Dorsolateral prefrontal cortex (tissue), 122 donors: ENCODE measurements at places on chromosomes 1 and 21.
A peak's percentile ranks its signal among the peaks of the same experiment; 100 is the strongest.

DNA sequence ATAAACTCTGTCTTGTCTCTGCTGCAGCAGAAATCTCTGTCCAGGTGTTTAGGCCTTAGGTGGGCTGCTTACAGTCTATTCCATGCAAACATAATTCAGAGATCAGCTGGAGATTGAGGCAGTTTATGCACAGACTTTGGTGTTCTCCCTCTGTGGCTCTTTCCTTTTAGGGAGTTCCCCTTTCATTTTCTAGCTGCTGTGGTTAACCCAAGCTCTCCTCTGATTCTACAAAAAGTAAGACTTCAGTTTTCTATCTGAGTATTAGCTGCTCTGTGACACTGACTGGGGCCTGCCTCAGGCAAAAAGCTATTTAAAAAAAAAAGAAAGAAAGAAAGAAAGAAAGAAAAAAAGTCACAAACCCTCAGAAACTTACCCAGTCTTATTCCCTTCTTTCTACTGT, 211.1 kb downstream of the CAMTA1 start:
- DNase-seq, result no peak

DNA sequence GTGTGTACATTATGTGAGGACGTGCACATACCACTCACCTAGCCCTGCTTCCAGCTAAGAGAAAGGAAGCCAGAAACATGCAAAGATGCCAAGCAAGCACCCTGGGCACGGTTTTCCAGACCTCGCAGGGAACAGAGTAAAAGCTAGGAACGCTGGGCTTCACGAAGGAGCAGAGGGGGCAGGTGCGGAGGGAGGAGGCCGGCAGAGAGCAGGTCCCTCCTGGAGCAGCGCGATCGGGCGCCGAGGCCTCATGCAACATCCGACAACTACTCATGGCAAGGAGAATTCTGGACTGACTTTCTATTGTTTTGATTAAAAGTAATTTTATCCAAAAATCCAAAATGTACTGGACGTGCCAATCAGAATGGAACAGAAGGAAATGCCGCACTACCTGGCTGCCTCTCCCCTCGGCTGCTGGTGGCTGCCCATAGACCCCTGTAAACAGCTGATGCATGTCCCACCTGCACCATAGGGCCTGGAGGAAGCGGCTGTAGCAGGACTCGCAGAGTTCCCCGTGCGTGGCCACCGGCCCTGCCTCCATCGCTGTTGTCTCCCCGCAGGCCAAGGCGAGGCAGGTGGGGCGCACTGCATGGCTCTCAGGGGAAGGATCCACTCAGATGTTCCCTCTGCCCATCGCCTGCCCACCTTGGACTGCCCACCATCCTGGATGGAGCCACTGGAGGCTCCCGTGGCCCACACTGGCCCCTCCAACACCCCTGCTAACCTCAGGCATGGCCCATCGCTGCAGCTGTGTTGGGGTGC, 93.5 kb downstream of the WDR4 start:
- DNase-seq, result no peak

DNA sequence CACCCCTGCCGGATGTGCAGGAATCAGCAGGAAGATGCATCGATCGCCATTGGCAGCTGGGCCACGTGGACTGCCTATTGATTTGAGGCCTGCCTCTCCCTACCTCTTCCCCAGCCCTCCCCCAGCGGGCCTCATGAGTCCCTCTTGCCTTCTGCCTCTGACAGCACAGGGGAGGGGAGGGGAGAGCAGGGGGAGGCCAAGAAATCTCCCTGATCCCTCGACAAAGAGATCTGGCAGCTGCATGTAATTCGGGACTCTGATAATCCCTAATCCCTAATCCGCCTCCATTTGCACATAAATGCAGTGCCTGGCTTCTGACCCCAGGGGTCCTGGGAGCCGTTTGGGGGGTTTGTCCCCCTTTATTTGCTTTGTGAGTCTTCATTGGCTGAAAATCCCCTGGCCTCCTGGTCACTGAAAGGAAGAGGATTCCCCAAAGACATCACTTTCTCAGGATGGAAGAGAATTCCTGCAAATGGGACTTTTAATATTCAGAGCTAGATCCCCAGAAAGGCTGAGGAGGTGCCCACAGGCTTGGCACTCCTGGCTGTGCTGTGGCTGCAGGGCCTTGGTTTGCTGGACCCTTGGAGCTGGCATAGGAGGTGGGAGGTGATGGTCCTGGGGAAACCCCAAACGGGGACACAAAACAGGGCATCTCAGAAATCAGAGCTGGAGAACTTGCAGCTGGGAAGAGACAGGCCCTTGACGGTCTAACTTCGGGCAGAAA, 239.4 kb upstream of the POU3F1 start:
- DNase-seq, result no peak

- DNase-seq, result no peak
Observed at GRCh38 chr1:12173631-12174121, 6.9 kb downstream of the TNFRSF1B start.

DNA sequence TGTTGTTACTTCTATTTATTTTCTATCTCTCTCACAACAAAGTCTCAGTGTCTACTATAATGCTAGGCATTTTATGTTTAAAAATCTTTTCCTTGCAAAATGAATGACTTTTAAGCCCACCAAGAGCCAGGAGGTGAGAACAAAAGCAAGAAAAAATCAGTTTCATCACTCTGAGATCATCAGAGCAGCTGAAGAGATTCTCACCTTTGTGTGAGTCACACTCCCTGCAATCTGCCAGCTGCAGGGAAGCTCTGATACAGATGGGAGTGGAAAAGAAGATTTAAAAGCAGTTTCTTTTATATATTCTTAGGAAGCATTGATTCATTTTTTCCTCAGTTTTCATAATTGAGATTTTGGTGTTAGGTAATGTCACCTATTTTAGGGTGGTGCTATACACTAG, 107.6 kb downstream of the LHX9 start:
- no peak for DNase-seq

- DNase-seq, result no peak
Observed at GRCh38 chr1:178599087-178599486, 86.2 kb downstream of the TEX35 start.

DNA sequence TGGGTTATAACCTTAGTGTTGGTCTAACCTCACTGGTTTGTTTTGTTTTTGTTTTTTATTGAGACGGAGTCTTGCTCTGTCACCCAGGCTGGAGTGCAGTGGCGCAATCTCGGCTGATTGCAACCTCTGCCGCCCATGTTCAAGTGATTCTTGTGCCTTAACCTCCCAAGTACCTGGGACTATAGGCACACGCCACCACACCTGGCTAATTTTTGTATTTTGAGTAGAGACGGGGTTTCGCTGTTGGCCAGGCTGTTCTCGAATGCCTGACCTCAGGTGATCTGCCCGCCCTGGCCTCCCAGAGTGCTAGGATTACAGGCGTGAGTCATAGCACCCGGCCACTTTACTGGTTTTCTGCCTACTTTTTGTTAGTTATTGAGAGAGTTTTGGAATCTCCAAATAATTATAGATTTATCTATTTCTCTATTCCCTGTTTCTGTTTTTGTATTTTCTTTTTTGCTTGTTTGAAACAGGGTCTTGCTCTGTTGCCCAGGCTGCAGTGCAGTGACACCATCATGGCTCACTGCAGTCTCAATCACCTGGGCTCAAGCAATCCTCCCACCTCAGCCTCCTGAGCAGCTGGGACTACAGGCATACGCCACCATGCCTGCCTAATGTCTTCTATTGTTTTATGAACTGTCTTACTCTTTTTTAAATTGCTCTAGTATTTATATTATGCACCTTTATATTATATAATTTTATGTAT, 21.4 kb downstream of the SMG7 start:
- DNase-seq, result no peak

- DNase-seq, result no peak
Observed at GRCh38 chr21:18493422-18493821, 89.8 kb upstream of the TMPRSS15 start.

- DNase-seq, result no peak
Observed at GRCh38 chr1:77459881-77460280, 178.1 kb downstream of the AK5 start.

- no peak for DNase-seq
Observed at GRCh38 chr1:8537991-8538390, 220.1 kb downstream of the SLC45A1 start.

GRCh38 chr1:228262475-228262874, 54.6 kb downstream of the OBSCN start:
- no peak for DNase-seq

GRCh38 chr1:37175666-37176215, 141.4 kb upstream of the GRIK3 start:
- no peak for DNase-seq

GRCh38 chr1:237507005-237507404, 383.7 kb downstream of the ZP4 start:
- no peak for DNase-seq

- DNase-seq, result no peak
Observed at GRCh38 chr1:19033515-19033839, 77.0 kb upstream of the IFFO2 start.

- no peak for DNase-seq
Observed at GRCh38 chr1:89552471-89553081, 27.9 kb downstream of the LRRC8B start.

DNA sequence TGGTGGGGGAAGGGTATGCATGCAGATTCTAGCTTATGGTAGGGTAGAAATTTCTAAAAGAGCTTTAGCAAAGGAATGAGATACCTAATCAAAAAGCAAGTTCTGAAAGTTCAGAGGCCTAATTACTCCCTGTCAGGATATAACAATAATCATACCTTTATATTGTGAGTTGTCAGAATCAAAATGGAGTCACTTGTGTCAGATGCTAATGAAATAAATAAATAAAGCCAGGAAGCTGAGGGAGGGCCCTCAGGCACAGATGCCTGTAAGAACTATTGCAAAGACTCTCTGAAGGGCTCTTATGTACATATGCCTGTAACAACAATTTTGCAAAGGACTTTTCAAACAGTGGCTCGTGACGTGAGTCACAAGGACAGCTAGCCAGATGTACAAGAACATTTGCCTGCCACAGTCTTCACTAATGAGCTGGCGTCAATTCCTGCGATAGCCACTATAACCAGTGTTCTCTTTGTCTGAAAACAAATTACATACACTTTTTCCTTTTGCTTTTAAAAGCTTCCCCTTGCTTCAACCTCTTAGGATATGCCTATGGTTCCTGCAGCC, 27.4 kb upstream of the DNASE2B start:
- DNase-seq, result no peak

DNA sequence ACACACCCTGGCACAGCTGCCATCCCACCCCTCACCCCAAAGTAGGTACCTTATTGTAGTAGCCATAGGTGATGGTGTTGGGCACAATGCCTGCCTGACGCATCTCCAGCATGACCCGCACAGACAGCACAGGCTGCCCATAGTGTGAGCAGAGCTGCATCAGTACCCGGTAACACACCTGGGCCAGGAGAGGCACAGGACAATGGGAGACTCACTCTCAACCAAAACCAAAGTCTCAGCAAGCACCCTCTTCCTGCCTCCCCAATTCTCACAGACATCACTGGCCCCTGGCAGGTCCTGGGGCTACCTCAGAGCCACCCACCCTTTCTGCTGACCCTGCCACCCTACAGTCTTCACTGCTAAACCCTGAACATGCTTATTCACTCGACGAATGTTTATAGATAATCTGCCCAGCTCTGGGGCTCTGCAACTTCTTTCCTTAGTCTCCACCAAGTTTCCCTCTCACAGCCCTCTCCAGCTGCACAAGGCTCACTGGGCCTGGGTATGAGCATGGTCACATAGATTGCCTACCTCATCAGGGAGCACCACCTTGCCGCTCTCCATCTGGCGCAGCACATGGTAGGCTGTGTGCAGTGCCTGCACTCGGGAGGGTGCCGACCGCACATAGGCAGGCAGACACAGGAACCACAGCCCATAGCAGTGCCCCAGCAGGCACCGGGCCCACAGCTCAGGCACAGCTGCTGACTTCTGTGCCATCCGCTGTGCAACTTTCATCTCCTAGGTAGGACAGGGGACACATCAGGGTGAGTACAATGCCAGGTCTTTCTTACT, 10.3 kb downstream of the DENND4B start:
- DNase-seq, result peak; percentile 25

DNA sequence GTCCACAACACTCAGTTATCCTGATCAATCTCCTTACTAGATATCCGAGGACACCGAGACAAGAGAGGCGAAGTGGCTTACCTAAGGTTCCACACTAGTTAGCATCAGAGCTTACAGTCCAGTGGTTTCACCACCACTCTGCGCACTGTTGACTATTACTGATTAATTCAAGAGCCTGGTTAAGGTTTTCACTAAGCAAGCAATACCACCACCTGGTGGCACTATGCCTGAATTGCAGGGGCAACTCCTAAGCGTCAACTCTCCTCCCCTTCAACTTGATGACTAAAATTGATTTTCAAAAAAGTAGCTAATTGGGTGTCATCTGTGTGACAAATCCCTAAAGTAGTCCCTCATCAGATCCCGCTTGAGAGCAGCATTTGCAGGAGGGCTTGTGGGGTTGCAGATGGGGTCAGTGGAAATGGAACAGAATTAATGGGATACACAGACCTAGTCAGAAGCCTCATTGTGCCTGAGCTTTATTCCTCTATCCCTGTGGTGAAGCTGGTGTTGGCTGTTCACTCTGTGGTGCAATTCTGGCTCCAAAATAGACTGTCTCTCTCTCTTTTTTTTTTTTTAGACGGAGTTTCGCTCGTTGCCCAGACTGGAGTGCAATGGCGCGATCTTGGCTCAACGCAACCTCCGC, 9.1 kb downstream of the TTC22 start:
- no peak for DNase-seq

DNA sequence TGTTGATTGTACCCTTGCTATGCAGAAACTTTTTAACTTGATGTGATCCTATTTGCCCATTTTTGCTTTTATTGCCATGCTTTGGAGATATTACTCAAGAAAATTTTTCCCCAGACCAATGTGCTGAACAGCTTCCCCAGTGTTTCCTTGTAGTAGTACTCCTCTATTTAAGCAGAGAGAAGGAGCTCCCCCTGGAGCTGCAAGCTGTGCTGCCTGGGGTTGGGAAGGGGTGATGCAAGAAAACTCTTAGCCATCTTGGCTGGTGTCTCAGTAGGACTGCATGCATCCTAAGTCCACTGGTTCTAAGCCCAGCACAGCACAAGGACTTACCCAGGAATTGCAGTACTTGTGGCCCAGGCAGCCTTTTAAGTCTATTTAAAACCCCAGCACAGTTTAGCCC, 121.6 kb downstream of the NTMT2 start:
- DNase-seq, result no peak

DNA sequence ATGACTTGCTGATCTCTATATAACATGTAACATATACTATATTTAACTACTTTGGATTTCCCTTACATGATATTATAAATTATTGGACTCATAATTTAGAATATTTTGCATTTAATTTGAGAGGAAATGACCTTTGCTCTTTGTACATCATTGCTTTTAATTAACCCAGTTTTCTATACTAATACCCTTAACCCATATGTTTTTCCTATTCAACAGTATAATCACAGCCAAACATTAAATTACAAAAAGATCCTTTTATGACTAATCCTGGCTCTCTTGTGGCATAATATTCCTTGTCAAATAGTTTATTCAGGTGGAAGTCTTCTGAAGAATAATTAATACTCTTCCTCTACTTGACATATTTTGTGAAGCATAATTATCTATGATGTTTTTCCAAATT, 56.0 kb upstream of the GPR52 start:
- no peak for DNase-seq

- DNase-seq, result no peak
Observed at GRCh38 chr1:54857746-54858561, 29.0 kb downstream of the DHCR24 start.

DNA sequence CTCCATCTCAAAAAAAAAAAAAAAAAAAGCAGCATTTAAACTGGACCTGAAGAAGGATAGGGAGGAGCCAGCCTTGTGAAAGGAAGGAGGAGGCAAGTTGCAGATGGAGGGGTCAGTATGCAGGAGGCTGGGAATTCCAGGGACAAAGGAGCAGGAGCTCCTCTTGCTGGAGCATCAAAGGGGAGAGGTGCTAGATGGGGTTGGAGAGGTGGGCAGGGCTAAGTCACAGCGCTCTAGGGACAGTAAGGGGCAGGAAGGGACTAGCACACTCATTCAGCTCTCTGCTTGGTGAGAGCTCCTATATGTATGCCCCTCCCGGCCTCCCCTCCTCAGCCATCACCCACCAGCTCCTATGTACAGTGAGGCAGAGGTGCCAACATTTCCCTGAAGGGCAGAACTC, 26.8 kb downstream of the MAP7D1 start:
- no peak for DNase-seq
